Hypothalamus (tissue), 51 donors: ENCODE measurements at places on chromosomes 2 and 18.

GRCh38 chr2:68403199-68403644 lies 38.1 kb downstream of the PLEK start:
- DNase-seq: no peak

GRCh38 chr2:53512071-53512826 lies 255.4 kb upstream of the CHAC2 start:
- DNase-seq: no peak

DNA sequence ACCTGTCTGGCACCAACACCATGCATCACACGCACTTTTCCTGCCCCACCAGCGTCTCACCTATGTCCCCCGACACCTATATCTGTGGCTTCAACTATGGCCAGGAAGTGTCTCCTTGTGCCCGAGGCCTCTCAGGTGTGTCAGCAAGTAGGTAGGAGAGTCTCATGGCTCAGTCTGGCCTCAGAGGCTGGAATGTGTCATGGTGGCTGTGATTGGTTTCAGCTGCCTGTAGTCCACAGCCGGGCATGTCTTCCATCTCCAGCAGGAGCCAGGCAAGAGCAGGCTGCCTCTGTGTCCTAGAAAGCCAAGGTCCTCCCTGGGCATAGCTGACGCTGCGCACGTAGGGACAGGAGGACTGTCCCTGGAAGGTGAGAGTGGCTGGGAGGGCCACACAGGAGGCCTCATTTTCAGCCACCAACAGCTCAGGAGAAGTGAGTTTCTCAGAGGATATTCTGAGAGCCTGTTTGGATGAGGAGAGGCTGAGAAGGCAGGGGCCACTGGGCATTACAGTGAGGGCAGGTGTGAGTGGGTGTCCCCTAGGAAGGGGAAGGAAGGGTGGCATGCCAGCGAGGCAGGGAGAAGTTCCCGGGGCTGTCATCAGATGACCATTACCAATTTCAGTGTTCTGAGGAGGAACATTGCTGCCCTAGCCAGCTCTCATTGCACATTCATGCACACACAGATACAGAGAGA lies 47.2 kb downstream of the SDC1 start:
- DNase-seq: no peak

GRCh38 chr18:58106289-58107070 lies 62.5 kb downstream of the NEDD4L start:
- DNase-seq: no peak

GRCh38 chr2:239548451-239548871 lies 147.6 kb upstream of the HDAC4 start:
- DNase-seq: no peak

- DNase-seq: no peak
Measured at GRCh38 chr2:55102056-55102812, 52.0 kb upstream of the RTN4 start.

GRCh38 chr2:239376942-239377531 lies 23.8 kb downstream of the HDAC4 start:
- no peak for DNase-seq

DNA sequence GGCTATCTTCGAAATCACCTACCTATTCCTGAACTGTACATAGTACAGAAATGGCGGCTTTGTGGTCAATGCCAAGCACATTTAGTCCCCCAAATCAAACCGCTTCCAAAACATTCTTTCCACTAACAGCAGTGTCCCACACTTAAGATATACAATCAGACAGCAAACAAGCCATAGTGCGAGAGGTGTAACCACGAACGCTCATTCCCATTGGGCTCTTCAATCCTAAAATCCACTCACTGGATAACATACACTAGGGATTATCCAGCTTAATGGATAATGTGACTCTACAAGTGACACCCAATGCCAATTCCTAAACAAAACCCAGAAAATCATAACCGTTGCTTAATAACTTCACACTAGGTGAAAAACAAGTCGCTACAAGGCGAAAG lies 2.0 kb downstream of the XPO1 start:
- no peak for DNase-seq

- no peak for DNase-seq
Measured at GRCh38 chr2:45577441-45577840, 33.6 kb downstream of the SRBD1 start.

GRCh38 chr2:88857951-88858411 lies 166.5 kb downstream of the RPIA start:
- no peak for DNase-seq

GRCh38 chr2:210267698-210268097 lies 42.5 kb upstream of the ACADL start:
- no peak for DNase-seq

GRCh38 chr2:127137225-127137624 lies 30.3 kb upstream of the BIN1 start:
- no peak for DNase-seq

- DNase-seq: no peak
Measured at GRCh38 chr2:112757265-112757664, 7.1 kb downstream of the CKAP2L start.

DNA sequence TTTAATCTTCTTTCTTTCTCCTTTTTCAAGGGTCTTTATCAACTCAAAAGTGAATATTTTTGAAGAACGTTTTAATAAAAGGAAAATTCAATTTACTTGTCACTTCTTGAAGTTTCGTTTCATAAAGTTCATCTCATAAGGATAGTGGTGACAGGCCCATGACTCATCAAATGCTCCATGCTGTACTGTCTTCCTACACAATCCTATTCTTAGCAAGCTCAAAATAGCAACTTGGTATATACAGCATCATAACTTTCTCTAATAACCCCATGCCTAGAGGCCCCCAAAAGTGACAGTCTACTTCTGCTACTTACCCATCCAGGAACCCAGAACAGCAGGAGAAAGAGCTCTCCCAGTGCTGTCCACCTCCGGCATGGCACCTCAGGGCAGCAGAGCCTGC lies 7.7 kb downstream of the FBXO15 start:
- no peak for DNase-seq

DNA sequence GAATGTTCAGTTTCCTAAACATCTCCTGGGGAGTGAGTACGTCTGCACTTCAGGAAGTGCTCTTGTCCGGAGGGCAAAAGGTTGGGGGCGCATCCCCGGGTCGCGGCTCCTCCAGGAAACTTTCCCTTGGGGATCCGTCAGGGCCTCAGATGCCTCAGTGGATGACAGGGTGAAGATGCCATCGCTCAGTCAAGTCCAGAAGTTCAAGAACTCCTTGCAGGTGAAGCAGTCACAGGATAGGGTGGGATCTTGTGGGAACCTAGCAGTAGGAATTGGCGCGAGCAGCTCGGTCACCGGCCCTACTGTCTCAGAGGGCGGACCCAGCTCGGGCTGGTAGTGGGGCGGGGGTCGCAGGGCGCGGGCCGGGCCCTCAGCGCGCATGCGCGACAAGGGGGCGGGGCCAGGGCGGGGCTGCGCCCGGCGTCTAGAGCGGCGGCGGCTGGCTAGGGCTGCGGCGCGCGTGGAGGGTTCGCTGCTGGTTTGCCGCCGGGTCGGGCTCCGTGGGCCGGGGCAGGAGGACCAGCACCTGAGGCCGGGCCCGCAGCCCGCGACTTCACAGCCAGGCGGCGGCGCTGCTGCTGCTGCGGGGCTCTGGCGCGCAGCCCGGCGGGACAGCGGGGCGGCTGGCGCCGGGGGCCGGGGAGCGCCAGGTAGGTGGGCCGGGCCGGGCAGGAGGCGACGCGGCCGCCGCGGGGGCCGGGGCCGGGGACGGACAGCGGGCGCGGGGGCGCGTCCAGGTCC lies at the start of gene INPP4A:
INPP4A (plus strand) TSS at position 423 of the 741 bp plus-strand sequence. CDS start 75,191 bp downstream, outside the sequence.
- peak; percentile 34 for DNase-seq

DNA sequence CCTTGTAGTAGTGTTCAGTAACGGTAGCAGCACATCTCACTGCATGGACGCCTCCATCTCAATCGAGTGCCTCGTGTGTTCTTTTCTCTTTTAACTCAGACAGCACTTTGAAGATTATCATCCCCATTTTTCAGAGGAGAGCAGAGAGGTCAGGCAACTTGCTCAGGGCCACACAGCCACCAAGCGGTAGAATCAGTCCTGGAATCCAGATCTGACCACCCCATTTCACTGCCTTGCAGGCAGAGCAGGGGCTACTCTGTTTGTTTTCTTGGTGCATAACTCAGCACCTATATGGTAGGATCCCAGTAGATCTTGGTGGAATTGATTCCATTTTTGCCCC lies 129.5 kb downstream of the SMAD7 start:
- no peak for DNase-seq

GRCh38 chr18:12863687-12864216 lies 20.3 kb downstream of the PTPN2 start:
- no peak for DNase-seq

DNA sequence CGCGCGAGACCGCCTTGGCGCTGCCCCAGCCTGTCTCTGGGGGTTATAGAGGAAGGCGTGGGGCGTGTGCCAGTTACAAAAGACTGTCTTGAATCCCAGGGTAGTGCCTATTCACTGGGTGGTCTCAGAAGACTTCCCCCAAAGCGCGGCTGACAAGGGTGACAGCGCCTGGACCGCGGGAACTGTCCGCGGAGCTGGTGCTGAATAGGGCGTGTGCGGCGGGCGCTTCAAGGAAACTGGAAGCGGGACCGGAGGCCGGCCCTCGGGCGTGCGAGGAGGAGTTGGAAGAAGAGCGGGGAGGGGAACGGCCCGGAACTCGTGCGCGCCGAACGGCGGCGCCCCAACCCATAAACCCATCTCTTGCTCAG lies 2.3 kb downstream of the EGR4 start:
- no peak for DNase-seq

- DNase-seq: no peak
Measured at GRCh38 chr18:76449111-76449453, 46.0 kb downstream of the ZNF516 start.

DNA sequence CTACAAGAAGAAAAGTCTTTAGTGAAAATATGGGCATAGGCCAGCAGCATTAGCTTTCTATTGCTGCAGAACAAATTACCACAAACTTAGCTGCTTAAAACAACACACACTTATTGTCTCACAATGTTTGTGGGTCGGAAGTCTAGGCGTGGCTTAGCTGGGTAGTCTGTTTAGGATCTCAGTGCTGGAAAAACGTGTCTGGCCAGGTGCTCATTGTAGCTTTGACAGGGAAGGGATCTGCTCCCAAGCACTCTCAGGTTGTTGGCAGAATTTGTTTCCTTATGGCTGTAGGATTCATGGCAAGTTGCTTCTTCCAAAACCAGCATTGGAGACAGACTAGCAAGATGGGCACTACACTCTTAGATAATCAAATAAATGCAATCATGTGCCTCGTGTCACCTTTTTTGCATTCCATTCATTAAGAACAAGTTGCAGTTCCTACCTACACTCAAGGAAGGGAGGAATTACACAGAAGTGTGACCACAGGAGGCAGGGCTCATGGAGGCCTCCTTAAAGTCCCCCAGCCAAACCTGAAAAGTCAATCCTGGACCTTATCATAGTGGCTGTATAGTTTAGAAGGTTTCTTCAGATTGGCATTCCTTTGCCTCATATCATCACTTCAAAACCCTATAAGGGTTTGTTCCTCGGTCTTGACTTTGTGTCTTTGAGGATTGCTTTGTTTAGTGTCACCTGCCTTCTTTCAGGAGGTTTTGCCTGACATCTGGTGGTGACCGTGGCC lies 17.3 kb downstream of the MRPL30 start:
- DNase-seq: no peak

GRCh38 chr18:56402872-56403516 lies 235.4 kb downstream of the TXNL1 start:
- no peak for DNase-seq

- no peak for DNase-seq
Measured at GRCh38 chr2:169839954-169840746, 12.9 kb downstream of the UBR3 start.

- DNase-seq: no peak
Measured at GRCh38 chr18:54878659-54879358, 50.5 kb downstream of the RAB27B start.

- no peak for DNase-seq
Measured at GRCh38 chr2:73285159-73285739, 971 bp upstream of the FBXO41 start.

GRCh38 chr2:233928594-233929351 lies 11.6 kb downstream of the TRPM8 start:
- no peak for DNase-seq

- DNase-seq: no peak
Measured at GRCh38 chr2:180949896-180950295, 30.5 kb upstream of the UBE2E3 start.

DNA sequence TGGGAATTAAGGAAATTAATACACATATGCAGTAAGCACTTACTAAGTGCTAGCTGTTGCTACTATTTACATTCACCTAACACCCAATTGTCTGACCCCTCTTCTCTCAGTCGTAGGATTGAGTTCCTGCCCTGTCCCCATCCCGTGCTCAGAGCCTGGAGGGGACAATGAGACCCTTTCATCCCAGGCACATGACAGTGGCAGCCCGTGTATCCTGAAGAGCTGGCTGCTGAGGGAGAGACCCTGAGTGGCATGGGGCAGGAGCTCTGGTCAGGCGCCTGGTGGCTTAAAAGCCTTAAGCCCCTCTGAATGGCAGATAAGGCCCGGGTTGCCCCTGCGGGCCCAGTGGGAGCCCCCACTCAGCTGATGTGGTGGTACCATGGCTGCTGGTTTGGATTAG lies 99.0 kb downstream of the DYSF start:
- no peak for DNase-seq

DNA sequence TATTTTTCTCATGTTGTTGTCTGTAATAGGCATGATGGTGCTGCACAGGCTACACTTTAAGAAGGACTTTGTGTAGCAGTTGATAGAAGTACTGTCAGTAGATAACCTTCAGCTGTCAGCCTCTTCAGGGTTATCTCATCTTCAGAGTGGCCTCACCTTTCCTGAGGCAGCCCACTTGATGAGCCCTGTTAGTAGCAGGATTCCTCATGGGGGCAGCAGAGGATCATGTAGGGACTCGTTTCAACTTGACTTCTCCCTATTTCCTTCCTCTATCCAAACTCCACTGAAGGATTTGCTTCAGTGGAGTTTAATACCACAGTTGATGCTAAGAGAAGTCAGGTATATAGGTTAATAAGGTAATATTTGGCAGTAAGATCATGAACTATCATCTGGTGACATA lies 530.3 kb upstream of the FSIP2 start:
- DNase-seq: no peak

GRCh38 chr2:240424341-240425235 lies 10.9 kb upstream of the GPC1 start:
- DNase-seq: no peak

DNA sequence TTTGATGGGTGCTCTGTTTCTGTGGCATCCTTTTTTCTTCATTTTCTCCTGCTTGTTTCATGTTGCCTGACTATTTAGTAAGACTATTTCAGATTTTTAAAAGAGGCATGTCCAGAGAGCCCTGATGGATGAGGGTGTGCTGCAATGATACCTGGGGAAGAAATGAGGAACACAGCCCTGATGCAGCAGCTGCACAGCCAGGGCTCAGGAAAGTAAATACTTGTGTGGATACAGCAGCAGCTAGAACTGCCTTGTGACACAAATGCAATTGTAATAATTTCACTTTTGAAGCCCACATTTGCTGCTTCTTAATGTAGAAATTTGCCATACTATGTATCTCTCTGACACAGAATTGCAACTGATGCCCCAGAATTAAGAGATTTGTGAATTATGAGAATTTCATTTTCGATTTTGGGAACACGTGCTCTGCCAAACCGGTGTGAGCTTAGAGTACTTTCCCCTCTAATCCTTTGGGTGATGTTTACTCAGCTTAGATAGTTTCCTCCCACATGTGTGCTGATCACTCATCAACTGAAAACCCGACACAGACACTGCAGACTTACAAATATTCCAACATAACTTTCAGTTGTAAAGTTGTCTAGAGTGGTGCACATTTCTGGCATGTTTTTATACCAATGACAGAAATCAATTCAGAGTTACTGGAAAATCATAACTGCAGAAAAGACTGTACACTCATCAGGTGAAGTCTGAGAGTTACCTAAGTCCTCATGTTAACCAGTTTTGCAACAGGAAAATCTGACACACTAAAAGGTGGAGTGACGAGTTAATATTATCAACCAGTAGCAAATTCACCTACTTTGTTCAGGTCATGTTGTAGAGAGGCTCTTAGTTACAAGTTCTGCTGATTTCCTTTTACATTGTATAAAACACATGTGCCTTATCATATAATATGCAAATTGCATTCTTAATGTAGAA lies 383.4 kb downstream of the CBLN2 start:
- DNase-seq: no peak
